CD4-positive, alpha-beta memory T cell (primary cell): ENCODE measurements at places on chromosomes 4 and X.

GRCh38 chr4:104472766-104473165, 21.9 kb downstream of the CXXC4 start:
- DNase-seq: no peak

DNA sequence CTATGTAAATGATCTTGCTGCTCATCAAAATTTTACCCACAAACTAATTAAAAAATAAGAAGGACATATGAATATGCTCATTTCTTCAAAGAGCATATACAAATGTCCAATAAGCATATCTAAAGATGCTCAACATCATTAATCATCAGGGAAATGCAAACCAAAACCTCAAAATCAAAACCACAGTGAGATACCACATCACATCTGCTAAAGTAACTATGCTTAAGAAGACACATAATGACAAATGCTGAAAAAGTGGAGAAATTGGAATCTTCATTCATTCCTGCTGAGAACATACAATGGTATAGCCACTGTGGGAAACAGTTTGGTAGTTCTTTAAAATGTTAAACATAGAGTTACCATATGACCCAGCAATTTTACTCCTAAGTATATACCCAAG, 81.9 kb downstream of the AFF2 start:
- no peak for DNase-seq

DNA sequence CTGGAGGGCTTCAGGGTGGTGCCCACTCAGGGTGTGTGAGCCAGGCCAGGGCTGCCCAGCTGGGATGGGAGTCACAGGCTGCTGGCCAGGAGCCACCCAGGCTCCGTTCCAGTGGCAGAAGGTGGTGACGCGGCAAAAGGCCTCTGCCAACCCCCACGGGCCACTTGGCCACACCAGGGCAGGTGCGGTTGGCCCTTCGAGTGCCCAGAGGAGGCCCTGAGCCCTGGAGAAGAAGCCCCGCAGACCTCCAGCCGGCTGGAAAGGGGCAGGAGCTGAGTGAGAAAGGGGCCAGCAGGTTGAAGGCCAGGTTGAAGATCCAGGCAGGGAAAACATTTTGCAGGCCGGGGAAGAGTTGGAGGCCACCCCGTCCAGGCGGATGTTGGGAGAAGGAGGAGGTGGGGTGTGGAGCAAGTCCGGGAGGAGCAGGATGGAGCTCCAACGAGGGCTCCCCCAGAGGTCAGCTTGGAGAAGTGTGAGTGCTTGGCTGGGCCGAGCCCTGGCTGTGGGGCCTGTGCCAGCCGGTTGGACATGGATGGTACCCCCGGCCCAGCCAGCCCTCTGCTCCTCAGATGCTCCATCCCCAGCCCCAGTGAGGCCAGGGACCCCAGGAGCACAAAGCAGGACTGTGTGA, 2.8 kb upstream of the CPLX1 start:
- DNase-seq: no peak

GRCh38 chr4:184763150-184763780, 29.4 kb upstream of the CENPU start:
- DNase-seq: no peak

- no peak for DNase-seq
Measured at GRCh38 chrX:24245202-24245601, 68.7 kb downstream of the SUPT20HL2 start.

DNA sequence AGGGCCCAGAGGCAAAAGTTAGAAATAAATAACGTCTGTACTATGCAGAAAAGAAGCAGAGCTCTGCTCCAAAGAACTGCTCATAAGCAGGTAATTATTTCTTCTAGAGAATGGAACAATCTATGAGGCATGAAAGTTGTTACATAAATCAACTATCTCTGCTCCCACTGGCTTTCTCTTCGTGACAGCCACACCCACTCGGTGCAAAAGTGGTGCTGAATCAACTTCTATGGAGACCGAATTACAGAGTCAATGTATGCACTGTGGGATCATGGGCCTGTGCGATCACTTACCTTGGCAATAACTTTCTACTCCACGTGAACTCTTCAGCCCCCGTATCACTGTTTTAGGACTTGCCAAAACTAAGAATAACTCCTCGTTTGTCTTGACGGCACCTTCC, 99.4 kb upstream of the ATXN3L start:
- no peak for DNase-seq

DNA sequence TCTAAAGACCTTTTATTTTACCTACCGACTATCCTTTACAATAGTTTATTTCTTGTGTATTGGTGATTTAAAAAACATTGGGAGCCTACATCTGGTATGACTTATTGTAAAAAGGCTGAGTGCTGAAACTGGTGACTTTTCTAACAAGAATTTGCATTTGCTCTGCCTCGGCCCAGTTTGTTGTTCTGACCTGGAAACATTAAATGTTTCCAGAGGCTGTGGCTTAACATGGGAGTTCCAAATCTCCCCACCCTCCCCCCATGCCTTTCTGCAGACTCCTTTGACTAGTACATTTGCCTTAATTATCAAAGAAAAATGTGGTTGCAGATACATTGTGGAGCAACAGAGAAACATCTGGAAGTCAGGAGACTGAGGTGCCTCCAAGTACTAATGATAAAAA, 39.8 kb downstream of the SPCS3 start:
- no peak for DNase-seq

DNA sequence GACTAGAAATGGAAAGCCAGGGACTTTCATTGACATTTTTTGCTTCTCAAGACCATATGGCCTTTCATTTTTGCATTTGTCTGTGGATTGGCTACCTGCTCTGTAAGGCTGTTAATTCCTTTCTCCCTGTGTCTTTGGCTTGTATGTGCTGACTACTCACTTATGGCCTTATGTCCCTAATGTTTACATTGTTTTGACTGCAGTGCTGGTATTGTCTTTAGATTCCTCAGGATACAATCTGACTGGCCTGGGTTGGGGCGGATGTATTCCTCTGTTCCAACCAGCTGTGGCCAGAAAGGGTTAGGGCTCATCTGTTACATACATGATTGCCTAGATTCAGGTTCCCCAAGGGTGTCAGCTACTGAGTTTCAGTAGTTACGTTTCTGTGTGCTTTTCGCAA, 108.1 kb downstream of the RAPGEF2 start:
- no peak for DNase-seq

DNA sequence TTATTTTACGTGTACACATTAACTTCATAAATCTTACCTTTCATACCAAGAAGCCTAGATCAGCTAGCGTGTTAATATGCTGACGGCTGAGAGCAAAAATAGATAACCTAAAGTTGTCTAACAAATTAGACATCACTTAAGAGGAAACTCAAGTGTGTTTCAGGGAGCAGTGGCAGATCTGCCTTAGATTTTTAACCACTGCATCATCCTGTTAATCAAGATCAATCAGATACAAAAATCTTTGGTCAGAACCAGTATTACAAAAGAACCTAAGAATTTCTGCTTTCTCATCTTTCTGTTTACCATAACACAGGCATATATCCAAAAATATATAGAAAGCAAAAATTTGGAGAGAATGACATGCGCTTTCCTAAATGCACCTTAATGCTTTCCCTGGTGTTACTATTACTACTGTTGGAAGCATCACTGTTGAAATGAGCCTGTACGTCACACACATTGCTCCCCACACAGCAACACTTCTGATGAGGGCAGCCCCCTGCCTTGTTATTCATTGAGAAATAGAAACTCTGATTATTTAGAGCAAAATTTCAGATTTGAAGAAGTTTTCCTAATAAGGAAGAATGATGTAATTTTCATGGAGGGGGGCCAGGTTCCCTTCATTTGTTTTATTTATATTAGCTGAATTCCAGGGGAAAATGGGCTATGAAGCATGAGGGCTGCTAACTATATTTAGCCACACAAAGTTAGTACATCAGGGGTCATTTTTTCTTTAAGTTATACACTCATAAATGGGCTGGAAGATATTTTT, 152.3 kb downstream of the CBR4 start:
- DNase-seq: no peak

GRCh38 chr4:51843309-51844152, 578 bp downstream of the DCUN1D4 start:
- no peak for DNase-seq

DNA sequence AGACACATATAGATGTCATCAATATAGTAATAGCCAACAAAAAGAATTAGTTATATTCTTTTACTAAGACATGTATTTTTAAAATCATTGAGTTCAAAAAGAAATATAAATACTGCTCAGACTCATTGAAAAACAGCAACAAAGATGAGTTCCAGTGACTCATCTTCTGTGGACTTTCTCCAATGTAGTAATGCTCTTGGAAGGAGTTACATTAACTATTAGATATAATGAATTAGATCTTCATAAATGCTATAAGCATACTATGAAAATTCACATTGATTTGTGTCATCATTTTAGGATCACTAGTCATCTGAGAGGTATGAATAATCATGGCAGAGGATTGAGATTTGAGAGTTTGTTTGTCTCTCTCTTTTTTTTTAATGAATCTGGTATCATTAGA, 547.8 kb upstream of the PCDH7 start:
- no peak for DNase-seq

DNA sequence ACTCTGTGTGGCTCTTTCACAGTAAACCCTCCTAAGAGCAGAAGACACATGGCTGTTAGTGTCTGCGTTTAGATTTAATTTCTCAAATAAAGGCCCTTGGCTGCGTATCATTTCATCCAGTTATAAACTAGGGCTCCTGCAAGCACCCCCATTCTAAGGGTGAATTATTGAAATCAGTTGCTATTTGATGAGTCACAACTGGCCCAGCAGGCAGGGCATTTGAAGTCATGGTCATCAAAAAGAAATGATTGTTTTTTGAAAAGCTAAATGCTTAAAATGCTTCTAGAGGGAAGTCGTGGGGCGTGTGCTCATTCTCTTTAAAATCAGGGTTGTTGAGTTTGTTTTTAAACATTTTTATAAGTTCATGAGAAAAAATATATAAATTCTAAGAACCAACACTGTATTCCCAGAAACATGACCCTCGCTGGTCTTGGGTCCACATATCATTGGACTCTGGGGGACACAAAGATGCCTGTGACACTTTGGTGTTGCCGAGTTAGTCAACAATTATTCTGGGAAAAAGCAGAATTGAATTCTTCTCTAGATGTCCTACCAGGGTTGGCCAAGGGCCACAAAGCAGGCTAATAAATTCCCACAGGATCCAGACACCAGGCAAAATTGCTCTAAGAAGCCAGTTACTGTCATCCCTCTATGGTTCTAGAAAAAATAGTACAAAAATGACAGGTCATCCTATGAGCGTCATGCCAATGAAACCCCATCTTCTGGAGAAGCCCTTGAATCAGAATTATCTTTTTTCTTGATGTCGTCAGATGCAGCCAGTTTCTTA, 99.5 kb upstream of the MYOZ2 start:
- DNase-seq: no peak

GRCh38 chr4:11587797-11588196, 159.1 kb upstream of the HS3ST1 start:
- DNase-seq: no peak

- no peak for DNase-seq
Measured at GRCh38 chr4:25923745-25924144, 9.7 kb downstream of the SMIM20 start.

- DNase-seq: no peak
Measured at GRCh38 chr4:155565776-155566175, 100.9 kb upstream of the GUCY1A1 start.

DNA sequence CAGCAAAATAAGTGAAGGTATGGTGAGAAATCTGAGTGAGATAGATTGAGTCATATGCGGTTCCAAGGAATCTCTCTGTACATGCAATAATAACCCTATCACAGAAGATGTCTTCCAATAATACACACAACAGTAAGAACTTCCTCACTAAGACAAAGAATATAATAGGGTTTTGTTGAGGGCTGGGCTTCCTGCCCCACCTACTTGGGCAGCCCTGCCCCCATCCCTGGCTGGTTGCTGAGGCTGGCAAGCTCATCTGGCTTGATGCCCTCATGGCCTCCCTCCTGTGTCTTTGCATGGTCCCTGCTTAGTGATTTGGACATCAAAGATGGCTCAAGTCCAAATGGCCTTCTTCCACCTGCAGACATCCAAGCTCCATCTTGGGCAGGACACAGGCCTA, 2.7 kb downstream of the GEMIN8 start:
- DNase-seq: peak; percentile 19

GRCh38 chr4:135015771-135016170, 814.2 kb upstream of the PABPC4L start:
- no peak for DNase-seq
